ENCODE measurements at places on chromosomes 3 and 15.

GRCh38 chr3:35649405-35649804 lies 10.1 kb downstream of the ARPP21 start:
- no peak for DNase-seq

DNA sequence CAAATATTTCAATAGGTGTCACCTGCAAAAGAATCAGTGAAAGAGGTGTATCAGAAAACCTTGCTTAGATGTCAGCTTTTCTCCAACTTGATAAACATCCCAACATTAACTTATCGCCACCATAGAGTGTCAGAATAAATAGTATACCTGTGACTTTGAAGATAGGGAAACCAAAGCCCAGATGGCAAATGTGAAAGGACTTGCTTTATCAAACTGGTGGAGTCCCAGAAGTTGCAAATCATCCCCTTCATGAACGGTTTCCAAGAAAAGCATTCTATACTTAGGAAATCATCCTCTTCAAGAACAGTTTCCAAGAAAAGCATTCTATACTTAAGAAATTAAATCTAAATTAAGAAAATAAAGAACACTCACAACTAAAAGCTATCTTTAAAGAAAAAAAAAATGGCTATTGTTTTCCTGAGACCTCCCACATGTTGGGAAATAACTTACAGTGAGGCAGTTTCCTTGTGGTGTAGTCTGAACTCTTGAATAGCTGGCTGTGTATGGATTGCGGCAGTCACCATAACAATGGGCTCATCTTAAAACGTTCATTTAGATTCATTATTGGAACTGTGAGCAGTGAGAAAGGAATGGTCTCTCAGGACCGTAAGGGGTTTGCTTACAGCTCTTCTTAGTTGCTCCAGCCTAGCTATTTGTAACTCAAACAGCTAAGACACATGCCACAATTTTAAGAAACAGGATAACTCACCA lies 56.5 kb downstream of the GHSR start:
- DNase-seq, result no peak

DNA sequence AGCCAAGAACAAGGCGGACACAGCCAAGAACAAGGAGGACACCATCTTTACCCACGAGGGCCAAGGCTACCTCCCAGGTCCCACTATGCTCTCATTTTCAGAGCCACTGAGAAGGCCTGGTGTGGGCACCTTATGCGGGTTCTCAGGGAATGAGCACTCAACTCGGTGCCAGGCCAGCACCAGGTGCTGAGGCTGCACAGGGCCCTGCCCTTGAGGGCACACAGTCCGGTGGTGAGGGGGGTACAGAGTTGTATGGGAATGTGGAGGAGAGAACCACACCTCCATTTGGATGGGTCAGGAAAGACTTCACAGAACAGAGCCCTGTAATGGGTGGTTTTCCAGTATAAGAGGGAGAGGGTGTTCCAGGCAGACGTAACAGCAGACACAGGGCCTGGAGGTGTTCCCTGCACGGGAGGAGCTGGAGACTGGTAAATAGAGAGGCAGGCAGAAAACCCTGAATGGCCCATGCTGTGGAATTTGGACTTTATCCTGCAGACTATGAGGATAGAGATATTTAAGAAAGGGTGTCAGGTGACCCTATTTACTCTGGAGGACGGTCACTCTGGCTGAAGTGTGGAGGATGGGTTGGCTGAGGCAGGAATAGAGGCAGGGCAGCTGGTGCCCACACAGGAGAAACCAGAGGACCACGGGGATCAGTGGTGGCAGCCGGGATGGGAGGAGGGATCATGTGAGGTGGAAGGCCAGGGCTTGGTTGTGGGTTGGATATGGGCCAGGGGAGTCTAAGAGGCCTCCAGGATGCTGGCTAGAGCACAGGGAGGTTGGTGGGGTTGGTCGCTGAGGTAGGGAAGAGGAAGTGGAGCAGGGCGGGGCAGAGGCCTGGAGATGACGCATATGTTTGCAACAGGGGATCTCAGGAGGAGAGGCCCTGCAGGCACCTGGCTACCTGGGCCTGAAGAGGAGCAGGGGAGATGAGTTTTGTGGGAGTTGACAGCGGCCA lies 34.6 kb downstream of the CRABP1 start:
- no peak for DNase-seq

- no peak for DNase-seq
These were observed 44.3 kb downstream of the GLB1 start for GRCh38 chr3:33052671-33053070.

- no peak for DNase-seq
These were observed 72.8 kb downstream of the SLC9A9 start for GRCh38 chr3:143775459-143775858.

GRCh38 chr3:10940106-10940505 lies 52.4 kb upstream of the SLC6A1 start:
- DNase-seq, result no peak

DNA sequence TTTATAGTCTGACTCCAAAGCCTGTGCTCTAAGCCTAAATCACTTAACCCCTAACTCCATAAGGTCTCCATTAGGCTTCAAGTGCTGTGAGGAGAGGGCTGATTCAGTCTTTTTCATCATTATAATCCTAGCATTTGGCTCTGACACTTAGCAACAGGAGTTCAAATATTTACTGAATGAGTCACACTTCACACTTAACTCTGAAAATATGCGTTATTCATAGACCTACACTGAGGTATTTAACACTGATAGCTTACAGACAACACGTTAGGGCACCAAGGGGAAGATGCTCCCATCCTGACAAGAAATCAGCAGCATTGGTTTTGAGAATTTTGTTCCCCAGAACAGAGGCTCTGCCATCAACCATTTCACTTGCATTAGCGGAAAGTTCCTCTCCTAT lies 53.5 kb downstream of the MSL2 start:
- no peak for DNase-seq

- no peak for DNase-seq
These were observed 2.7 kb downstream of the UPK1B start for GRCh38 chr3:119175872-119176756.

DNA sequence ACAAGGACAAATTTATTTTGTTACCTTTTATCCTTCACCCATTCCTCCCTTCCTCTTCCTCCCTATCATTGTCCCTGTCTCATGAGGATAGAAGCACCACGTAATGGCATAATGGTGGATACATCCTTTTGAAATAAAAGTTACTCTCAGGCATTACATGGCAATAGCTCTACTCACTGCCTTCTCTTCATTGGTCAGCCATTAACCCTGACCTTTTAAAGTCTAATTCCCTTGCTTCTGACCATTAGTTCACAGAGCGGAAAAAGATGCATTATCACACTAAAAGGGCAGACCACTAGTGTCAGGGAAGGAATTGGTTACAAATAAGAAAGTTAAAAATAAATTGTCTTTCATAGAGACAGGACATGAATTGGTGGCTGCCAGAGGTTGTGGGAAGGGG lies 54.6 kb upstream of the EIF1B start:
- no peak for DNase-seq

DNA sequence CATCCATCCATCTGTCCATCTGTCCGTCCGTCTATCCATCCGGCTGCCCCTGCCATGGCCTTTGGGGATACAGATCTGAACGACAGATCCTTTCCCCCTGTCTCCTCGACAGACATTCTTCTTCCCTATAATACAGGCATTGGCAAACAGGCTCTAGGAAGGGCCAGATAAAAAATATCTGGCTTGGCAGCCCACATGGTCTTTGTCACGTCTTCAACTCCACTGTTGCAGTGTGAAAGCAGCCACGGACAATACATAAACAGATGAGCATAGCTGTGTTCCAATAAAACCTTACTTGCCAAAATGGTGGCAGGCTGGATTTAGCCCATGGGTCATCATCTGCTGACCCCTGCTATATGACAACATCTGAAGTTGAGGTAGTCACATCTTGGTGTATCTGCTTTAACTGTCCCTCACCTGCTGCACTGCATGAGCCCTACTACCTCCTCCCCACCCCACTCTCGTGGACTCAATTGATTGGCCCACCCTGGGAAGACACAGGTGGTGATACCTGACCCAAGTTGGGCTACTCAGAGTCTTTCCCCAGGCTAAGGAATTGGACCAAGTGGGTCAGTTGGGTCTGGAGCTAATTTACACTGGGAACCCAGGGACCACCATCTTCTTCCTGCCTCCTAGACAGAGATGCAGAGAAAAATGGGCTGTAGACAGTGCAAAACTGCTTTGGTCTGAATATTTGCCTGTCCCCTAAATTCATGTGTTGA lies 128.4 kb upstream of the SMAD3 start:
- no peak for DNase-seq

GRCh38 chr3:55017876-55018275 lies 90.0 kb upstream of the LRTM1 start:
- DNase-seq, result no peak

- no peak for DNase-seq
These were observed 342.5 kb downstream of the SHQ1 start for GRCh38 chr3:72505539-72506405.

- no peak for DNase-seq
These were observed 496 bp downstream of the TF start for GRCh38 chr3:133746712-133747066.

- DNase-seq, result no peak
These were observed 370.6 kb upstream of the TBL1XR1 start for GRCh38 chr3:177567833-177568232.

DNA sequence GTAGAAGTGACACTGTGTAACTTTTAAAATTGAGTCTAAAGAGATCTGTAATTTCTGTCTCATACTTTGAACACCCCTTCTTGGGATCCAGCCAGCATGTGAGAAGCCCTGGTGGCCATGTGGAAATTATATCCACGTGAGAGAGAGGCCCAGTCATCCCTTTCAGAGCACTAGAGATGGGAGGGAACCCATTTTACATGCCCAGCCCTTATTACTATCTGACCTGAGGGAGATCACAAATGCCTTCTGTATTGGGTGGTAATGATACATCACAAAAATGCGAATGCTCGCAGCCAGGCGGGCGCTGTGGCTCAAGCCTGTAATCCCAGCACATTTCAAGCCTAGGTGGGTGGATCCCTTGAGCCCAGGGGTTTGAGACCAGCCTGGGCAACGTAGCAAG lies 27.3 kb upstream of the TRAK1 start:
- no peak for DNase-seq

GRCh38 chr3:50912746-50913145 lies 238.0 kb downstream of the DOCK3 start:
- DNase-seq, result no peak

DNA sequence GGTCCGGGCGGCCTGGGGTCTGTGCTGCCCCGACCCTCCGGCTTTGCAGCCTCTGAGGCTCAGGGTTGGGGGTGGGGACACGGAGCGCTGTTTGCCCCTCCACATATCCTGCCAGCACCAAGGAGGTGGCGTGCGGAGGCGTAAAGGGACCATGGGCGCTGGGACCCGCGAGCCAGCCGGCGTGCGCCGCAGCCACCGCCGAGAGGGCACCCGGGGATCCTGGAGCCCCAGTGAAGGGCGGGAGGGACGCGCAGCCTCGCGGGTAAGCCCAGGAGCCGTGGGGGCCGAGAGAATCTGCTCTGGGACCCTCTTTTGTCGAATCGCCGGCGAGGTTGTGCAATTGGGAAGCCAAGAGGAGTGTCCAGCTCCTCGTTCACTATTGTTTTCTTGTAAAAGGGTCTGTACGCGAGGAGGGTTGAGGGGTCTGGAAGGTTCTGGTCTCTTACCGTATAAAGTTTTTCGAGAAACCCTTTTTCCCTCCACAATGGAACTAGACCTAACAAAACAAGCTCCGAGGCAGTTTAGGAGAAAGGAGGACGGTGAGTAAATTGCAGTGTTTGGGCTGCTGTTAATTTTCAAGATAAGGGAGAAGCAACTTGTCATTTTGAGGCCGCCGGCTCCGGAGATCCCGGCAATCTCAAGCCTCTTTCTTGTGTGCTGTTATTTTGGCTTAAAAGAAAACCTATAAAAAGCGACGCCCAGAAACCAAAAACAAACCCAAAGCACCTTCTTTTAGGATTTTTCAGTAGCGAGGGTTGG lies 29.9 kb upstream of the ST3GAL6 start:
- no peak for DNase-seq

- no peak for DNase-seq
These were observed 65.5 kb downstream of the MEF2A start for GRCh38 chr15:99631255-99631654.

GRCh38 chr3:31772272-31772671 lies 208.8 kb downstream of the OSBPL10 start:
- DNase-seq, result no peak

- no peak for DNase-seq
These were observed 9.6 kb upstream of the ABTB1 start for GRCh38 chr3:127663151-127663550.

GRCh38 chr15:76533995-76534394 lies 197.4 kb downstream of the ISL2 start:
- no peak for DNase-seq

DNA sequence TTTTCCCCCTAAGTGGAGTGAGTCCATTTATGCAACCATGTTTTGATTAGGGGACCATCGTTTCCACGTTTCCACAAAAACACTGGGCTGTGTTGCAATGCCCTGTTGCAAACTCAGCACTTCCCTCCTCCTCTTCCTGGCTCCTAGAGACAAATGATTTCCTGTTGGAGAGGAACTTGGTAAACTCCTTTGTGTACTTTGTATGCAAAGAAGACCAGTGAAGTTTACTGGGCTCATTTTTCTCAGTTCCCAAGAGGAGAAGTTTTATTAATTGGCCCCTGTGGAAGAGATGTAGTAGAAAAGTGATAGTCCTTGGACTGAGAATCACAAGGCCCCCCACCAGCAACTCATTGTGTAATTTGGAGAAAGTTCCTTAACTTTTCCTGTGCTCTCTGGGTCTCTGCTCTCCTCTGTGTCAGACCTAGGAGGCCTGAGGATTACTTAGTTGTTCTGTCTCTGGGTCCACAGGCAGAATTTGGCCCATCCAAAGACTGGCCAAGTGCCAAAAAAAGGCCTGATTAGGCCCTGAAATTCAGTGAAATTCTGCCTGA lies 95.0 kb downstream of the ATG7 start:
- DNase-seq, result no peak

DNA sequence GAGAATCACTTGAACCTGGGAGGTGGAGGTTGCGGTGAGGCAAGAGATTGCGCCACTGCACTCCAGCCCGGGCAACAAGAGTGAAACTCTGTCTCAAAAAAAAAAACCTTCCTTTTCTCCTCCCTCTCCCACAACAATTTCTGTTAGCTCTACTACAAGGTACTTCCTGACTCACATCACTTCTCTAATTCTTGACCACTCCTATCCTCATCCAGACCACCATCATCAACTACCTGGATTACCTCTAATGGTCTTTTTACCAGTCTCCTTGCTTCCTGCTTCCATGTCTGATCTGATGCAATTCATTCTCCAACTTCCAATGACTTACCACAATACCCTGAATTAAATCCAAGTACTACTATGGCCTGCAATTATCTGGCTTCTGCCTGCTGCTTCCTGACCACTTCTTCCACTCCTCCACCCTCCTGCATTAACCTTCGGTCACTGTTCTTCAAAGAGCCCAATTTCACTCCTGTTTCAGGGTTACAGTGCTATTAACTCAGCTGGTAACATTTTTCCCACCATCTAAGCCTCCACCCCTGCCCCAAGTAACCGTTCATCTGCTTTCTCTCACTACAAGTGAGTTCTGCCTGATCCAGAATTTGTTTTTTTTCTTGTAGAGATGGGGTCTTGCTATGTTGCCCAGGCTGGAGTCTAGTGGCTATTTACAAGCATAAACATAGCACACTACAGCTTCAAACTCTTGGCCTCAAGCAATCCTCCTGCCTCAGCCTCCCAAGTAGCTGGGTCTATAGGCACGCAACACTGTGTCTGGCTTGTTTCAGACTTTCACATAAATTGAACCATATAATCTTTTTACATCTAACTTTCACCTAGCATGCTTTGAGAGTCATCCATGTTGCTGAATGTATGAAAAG lies 27.8 kb downstream of the DCAF1 start:
- no peak for DNase-seq

- no peak for DNase-seq
These were observed 16.6 kb downstream of the AQP9 start for GRCh38 chr15:58154769-58155168.
